CD4-positive, alpha-beta T cell treated with Interleukin-10 for 1 hour (primary cell): ENCODE measurements at places on chromosomes 7 and 10.
A peak's percentile ranks its signal among the peaks of the same experiment; 100 is the strongest.

DNA sequence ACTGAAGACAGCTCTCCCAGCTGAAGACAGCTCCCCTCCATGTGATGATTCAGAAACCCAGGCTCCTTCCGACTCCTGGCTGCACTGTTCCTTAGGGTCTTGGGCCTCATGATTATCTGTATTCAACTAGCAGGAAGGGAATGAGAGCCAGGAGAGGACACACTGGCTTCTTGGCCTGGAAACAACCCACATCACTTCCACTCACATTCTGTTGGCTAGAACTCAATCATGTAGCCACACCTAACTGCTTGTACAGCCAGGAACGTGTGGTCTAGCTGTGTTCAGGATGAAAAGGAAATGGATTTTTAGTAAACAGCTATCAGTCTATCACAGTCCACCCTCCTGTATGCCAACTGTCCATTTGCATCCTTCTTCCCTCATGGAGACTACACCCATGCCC is 30.5 kb upstream of the XPNPEP1 start:
- DNase-seq, result no peak

DNA sequence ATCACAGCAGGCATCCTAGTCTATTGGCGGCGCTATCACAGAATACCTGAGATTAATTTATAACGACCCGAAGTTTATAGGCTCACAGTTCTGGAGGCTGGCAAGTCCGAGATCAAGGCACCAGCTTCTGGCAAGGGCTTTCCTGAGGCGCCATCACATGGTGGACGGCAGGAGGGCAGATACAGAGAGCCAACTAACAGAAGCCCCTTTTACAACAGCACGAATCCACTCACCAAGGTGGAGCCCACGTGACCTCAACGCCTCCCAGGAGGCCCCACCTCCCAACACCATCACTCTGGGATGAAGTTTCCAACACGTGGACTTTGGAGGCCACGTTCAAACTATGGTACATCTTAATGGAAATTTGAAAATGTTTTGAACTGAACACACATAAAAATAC is 255.3 kb downstream of the ELFN1 start:
- DNase-seq, result peak; percentile 30

- DNase-seq, result peak; percentile 23
These were observed 229.5 kb downstream of the PTEN start for GRCh38 chr10:88092973-88093372.

DNA sequence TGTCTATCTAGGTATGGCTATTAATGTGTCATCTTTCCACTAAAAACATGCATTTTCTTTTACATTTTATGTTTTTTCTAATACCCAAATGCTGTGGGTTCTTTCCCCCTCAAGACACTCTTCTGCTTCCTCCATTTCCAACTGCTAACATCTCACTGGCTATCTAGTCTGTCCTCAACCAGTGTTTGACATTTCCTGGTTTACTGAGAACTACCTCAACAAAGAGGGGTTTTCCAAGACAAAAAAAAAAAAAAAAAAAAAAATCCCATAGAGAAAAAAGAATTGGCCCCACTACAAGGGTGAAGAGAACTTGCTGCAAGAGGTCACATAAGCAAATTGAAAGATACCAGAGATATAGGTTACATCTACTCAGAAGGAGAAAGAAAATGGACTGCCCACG is 359.7 kb downstream of the CRPPA start:
- no peak for DNase-seq

DNA sequence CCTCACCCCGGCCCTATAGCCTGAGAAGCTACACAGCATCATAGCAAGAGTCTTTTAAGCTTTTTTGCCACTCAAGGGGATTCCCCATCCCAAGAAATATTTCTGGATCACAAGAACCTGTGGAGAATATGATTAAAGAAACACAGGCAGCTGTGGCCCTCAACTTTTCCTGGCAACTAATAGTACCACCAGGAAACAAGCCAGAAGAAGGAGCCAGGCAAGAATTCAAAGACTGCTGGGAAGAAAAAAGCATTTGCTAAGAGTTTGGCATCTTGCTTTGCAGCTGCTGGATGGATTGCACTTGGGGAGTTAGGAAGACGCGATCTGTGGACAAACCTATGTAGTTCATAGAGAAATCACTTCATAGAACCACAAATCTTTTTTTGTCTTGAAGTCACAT is 437.8 kb downstream of the PLXDC2 start:
- no peak for DNase-seq

GRCh38 chr7:76238326-76238725 is 36.6 kb downstream of the SRRM3 start:
- DNase-seq, result no peak

DNA sequence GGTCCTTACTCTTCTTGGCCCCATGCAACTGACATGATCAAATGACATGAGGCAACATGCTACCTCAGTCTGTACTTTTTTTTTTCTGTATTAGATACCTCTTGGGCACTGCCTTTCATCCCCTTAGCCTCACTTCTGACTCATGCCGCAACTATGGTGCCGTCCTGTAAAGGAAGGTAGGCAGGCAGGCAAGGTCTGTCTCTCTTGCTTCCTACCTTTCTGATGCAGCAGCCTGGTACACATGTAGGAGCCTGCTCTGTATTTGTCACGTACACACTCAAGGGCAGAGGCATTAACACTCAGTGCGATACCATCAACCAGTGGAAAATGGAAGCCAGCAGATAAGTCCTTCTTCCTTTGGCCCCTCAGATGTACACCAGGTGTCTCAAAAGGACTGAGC is 146.7 kb downstream of the ATE1 start:
- DNase-seq, result no peak

DNA sequence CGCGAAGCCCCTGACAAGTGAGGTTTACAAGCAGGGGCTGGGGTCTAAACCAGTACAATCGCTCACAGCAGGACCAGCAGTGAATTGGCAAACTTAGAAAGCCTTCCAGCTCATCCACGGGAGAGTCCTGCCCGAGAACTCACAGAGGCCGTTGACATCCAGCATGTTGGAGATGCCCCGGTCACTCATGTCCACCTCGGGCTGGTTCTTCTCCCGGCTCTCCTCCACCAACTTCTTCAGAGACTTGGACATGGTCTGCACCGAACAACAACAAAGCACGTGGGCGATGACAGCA is 447 bp downstream of the RSU1 start:
- DNase-seq, result no peak

DNA sequence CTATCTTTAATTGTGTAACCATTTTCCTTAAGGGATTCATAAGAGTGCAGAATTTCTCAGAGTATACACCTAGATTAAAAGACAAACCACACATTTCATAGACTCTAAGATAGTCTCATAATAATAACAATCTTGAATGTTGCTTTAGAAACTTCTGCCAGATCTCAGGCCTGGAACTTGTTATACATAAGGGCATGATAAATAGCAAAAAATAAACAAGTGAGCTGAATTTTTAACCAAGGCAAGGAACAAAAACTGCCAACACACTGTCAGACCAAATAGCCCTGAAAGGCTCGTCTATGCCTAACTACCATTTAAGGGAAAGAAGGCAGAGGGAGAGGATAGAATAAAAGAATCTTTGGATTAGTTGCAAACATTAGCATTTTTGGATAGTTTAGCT is 65.8 kb upstream of the SEMA3C start:
- no peak for DNase-seq

- DNase-seq, result no peak
These were observed 718 bp upstream of the FZD1 start for GRCh38 chr7:91263384-91264045.

DNA sequence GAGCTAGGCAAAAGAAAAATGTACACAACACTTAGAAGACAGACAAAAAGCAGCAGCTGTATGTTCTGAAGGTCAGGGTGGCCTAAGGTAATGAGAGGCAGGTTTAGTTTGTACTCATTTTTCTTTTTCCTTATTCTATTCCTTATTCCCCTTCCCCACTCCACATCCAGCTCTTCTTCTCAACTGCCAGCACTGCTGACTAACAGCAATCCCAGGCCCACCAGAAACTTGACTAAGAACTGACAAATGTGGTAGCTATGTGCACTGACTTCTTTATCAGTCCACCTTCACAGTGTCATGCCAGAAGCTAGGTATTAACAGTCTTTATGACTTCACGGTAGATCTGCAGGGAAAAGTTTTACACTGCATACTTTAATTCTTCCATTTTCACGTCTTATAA is 6.1 kb downstream of the COPG2 start:
- DNase-seq, result no peak
